Fibroblast of skin of left quadriceps (primary cell): ENCODE measurements at places on chromosomes 6 and 20.
A peak's percentile ranks its signal among the peaks of the same experiment; 100 is the strongest.

- no peak for DNase-seq
Measured at GRCh38 chr20:38727607-38728190, 3.4 kb downstream of the SLC32A1 start.

GRCh38 chr6:127937102-127937501 lies 36.2 kb upstream of the THEMIS start:
- DNase-seq: no peak

DNA sequence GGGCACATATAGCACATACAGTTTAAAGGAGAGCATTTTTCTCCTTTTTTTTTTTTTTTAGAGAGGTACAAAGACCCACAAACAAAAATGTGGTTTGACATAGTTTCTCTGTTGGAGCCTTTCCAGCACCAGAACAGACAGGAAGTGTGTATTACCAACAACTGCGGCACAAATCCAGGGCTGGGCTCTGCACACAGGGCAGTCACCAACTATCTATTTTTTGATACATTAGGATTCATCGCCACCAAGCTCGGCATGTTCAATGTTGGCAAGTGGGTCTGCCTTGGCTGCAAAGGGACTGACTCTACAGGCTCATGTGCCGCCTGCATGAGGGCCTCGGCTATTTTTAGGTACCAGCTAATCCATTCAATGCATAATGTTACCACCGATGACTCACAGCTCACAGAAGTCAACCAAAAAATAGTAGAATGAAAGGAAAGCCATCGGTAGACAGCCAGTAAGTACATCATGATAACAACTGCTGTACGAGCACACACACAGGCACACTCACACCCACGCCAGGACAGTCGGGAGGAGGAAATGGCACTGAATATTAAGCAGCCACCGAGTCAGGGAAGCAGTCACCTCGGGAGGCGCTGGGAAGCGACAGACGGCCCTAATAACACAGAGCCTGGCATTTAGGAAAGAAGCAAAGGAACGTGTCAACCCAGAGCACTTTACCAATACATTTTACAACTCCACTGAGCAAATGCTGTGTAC lies 81.6 kb downstream of the GMPR start:
- peak; percentile 78 for DNase-seq

DNA sequence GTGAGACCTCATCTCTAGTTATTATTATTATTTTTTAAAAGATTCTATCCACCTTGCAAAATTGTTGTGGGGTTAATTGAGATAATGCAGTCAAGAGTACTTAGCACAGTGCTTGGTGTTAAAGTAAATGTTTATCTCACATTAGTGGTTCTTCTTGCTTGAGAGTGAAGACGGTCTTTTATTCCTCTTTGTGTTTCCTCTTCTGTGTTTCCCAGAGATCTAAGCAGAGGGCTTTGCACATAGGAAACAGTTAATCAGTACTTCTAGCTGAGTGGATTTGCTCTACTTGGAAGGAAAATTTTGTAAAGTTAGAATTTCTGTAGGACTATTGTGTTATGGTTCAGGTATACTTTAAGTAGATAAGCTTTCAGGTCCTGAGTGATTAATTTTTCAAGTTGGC lies 3.5 kb downstream of the ARMC2 start:
- no peak for DNase-seq

DNA sequence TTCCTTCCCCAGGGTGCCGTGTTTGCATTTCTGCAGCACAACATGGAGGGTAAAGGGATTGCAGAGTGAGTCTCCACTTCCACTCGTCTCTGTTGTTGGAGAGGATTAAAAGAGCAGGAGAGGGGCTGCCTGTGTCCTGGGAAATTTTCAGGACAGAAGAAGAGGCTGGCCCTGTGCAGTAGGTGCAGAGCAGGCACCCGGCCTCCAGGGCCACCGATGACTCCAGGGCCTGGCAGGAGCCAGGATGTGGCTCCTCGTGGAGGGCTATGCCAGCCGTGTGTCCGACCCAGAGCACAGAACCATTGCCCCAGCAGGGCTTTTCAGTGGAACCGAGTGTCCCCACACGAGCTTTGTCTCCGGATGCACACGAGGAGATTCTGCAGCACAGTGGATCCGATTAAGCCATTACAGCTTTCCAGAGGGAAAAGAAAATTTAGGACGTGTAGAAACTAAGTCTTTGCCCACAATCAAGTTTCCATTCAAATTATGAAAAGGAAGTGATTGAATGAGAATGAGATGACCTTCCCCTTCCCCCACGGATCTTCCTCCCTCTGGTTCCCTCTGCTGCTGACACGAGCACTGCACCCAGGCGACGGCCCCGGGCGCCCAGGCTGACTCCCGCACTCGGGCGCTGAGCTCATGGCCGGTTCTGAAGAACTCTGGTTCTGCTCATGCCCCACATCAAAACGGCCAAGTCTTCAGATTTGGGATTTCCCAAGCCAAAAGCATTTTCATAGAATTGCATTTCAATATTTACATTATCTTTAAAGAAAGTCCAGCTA lies 43.1 kb upstream of the UNC93A start:
- DNase-seq: no peak

DNA sequence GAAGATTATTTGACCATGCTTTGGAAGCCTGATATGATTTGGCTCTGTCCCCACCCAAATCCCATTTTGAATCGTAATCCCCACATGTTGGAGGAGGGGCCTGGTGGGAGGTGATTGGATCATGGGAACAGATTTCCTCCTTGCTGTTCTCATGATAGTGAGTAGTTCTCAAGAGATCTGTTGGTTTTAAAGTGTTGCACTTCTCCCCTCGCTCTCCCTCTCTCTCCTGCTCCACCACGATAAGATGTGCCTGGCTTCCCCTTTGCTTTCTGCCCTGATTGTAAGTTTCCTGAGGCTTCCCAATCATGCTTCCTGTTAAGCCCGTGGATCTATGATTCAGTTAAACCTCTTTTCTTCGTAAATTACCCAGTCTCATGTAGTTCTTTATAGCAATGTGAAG lies 21.7 kb upstream of the FAM217A start:
- DNase-seq: no peak

DNA sequence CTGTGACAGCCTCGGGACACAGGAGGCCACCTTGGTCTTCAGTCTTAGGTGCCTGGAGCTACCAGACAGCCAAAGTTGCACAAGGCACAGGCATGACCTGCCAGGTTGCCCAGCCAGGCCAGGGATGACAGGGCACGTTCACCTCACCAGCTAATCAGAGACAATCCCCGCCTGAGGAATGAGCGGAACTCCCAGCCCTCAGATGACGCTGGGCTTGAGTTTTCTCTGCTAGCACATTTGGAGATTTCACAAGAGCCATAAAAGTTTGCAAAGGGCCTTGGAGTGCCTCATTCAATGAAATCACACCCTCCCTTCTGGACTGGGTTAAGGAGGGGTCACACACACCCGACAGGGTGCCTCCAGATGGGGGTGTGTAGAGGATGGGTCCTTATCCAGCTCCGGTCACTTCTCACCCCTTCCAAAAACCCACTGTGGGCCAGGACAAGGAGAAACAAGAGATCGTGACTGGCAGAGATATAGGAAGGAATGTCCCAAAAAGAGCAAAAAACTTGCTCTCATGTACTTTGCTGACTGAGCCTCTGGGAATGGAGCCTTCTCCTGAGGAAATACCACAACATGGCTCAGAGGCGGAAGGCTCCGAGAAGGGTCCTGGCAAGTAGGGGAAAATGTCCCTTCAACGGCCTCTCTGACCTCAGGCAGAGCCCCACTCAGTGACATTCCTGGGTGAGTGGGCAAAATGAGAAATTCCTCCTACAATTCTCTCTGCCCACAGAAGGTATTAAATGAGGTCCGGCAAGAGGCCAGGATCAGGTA lies 121.6 kb downstream of the ISM1 start:
- no peak for DNase-seq

- no peak for DNase-seq
Measured at GRCh38 chr6:52522151-52522626, 54.7 kb downstream of the TRAM2 start.

GRCh38 chr6:66344796-66345195 lies 637.8 kb upstream of the EYS start:
- DNase-seq: peak; percentile 13

DNA sequence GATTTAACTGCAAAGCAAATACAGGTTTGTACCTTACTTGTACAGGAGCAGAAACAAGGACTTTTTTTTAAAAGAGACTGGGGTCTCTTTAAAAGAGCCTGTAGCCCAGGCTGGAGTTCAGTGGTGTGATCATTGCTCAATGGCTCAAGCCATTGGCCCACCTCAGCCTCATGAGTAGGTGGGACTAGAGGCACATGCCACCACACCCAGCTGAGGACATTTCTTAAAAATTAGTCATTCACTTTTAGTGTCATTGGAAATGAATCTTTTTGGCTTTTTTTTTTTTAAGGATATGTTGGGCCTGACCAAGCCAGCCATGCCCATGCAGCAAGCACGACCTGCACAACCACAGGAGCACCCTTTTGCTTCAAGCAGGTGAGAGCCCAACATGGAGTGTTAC lies 16.9 kb downstream of the SEC23B start:
- DNase-seq: no peak

DNA sequence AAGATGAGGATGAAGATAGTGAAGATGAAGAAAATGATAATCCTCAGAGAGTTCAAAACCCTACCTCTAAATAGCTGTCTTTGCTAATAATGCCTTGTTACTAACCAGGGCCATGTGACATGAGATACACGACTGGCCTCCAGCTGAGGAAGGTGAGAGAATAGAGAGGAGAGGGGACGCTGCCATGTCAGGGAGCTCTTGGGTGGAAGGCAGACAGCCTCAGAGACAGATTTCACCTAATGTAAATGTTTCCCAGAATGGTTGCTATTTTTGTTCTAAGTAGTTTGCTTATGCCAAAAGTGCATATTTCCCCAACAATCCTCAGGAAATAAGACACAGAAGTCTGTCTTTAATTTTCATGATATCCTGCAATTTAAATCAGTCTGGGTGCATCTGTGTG lies 138.4 kb downstream of the ELOVL4 start:
- DNase-seq: no peak

- DNase-seq: no peak
Measured at GRCh38 chr20:32456869-32457478, 98.8 kb downstream of the ASXL1 start.

- DNase-seq: no peak
Measured at GRCh38 chr20:1287306-1287705, 21.2 kb downstream of the SNPH start.

DNA sequence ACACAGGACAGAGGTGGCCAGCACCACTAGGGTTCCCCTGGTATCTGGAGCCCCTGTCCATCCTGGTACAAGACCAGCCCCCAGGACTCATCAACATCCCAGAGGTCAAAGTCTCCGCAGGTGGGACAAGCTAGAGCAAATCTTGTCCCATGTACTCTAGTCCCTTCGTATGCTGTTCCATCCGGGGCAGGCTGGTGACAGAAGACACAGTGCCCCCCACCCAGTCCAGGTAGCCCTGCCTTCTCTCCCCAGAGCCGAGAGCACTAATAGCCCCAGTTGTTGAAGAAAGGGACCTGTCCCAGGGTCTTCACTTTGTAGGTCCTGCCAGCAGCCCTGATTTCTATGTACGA lies 21.1 kb downstream of the PCK1 start:
- no peak for DNase-seq

DNA sequence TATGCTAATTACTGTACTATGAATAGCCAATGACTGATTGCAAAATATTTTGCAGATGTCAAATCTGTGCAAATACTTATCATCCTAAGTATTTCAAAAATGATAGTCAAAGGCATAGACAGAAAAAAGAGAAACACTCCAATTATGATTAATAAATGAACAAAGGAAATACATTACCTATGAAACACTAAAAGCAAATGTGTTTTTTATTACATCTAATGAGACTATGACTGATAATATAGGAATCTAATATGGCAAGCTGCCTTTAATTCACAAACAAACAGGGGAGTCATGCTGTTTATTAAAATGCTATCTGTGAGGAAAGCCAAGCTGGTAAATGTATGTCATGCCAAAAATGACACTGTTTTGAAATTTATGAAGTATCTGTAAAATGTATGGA lies 713.2 kb upstream of the NRSN1 start:
- peak; percentile 10 for DNase-seq

DNA sequence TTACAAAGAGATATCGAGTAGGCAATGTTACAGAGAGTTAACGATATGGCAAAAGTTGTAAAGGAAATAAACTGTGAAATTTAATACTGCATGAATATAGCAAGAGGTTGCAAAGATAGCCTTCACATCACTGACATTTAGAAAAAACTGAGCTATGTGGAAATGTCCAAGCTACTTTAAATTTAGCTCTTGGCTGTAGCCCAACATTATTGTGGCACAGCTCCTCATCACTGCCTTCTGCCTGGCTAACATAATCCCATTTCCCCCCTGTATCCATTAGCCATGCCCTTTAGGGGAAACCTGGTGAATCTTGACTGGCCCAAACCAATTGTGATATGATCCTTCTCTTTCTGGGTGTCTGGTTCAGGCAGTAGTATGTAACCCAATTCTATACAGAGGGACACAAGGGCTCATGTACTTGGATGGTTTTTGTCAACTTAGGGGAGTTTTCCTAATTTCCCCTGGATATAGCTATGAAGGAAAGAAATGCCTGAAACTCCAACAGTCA lies 115.4 kb downstream of the PFDN4 start:
- DNase-seq: no peak

DNA sequence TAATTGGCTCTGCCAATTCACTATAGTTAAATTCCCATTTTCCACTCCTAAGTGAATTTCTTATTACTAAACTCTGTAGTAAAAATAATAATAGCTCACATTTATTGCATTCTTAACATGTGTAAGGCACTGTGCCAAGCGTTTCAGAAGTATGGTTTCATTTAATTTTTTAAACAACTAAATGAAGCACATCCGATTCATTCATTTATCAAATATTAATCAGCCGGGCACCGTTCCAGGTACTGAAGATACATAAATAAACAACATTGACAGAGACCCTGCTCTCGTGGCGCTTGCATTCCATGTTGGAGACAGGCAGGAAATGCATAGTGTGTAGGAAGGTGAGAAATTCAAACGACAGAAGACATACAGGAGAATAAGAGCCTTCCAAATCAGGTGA lies 423.2 kb upstream of the JARID2 start:
- peak; percentile 83 for DNase-seq

GRCh38 chr6:71053475-71053874 lies 96.6 kb upstream of the B3GAT2 start:
- DNase-seq: no peak
